ENCODE measurements at places on chromosomes 3 and 15.

DNA sequence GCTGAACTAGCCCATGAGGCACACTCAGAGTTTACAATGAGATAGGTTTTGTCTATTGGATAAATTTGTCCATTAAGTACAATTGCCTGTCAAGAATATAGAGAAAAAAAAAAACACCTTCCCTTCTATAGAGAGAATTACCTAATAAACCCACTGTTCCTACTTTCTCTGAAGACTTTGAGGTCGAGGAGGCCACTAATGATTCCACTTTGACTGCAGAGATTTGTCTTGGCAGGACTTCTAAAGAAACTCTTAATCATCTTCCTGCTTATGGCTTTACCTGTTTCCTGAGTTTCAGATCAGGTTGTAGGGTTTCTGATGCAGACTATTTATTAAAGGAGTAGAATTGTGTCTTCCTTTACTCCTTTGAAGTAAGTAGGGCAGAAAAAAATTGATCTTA, 342.4 kb upstream of the KCNMB2 start:
- DNase-seq = no peak

- DNase-seq = no peak
Observed at GRCh38 chr15:77642793-77643430, 10.2 kb upstream of the LINGO1 start.

- DNase-seq = no peak
Observed at GRCh38 chr3:39050029-39050428, 1.7 kb downstream of the SCN11A start.

DNA sequence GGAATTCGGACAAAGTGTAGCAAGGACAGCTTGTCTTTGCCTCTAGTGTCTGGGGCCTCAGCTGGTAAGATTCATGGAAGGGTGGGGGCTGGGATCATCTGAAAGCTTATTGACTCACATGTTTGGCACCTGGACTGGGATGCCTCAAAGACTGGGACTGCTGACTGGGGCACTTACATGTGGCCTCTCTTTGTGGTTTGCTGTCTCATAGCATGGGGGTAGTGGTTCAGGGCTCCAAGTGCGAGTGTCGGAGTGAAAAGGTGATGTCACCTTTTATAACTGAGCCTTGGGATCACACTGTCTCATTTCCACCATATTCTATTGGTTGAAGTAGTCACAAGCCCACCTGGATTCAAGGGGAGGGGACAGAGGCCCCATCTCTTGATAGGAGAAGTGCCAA, 6.8 kb downstream of the MFSD1 start:
- no peak for DNase-seq

- DNase-seq = no peak
Observed at GRCh38 chr3:183099838-183100204, 525 bp upstream of the MCCC1 start.

GRCh38 chr15:52498706-52499105, 30.0 kb downstream of the MYO5A start:
- DNase-seq = no peak

DNA sequence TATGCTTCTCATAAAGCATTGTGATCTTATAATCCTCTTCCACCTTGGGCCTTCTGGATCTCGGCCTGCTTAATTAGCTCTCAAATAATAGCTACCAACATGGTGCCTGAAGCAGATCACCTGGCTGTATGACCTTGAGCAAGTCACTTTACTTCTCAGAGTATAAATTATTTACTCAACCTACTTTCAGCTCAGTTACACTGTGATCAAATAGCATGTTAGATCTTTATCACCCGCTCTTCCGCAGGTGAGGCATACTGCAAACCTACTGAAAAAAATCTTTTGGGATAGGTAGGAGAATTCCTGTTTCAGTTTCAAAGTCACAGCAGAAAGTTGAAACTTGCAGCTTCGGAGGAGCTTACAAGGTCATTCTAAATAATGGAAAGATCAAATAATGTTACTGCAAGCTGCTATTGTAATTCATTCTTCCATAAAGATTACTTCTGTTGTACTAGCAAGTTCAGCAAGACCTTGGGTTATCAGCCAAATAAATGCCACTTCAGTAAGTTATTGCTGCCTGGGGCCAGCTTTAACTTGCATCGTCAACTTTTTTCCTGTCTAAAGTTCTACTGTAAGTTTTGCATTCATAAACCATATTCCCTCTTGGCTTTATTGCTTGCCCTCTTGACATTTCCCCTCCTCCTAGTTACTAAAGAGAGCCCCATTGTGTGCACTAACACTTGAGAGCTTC, 268.4 kb upstream of the ATP11B start:
- no peak for DNase-seq

- no peak for DNase-seq
Observed at GRCh38 chr3:13300546-13301285, 119.4 kb downstream of the NUP210 start.

GRCh38 chr3:49276475-49277382, at the start of gene C3orf62:
Gene C3orf62 (minus strand): TSS chr3:49277232. CDS start chr3:49276872, 360 bp downstream.
- DNase-seq = peak; percentile 66

DNA sequence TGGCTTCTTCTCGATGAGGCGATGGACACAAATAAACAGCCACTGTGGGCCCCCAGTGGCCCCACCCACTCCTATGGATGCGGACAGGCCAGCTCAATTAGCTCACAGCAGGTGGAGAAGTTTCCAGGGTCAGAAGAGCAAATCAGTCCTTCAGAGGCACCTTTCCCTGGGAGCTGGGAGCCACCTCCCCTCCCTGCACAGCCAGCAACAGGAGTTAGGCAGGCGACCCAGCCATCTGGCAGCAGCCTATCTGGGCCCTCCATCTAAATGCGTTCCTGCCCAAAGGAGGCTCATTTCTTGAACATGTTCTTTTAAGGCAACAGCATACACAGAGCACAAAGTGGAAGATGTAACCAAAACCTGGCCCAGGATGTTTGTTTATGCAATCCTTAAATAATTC, 211.9 kb upstream of the ARRDC4 start:
- DNase-seq = no peak
